ENCODE measurements at places on chromosomes 1 and 21.

- no peak overlapping the region for H3K27ac ChIP-seq
- peaks cover 16% of the 10 kb centered on the region for H3K27me3 ChIP-seq
- no peak for DNase-seq
These were observed 30.5 kb upstream of the PADI2 start for GRCh38 chr1:17149771-17150170.

- no peak for DNase-seq
- no peak overlapping the region for H3K27ac ChIP-seq
- peaks cover 16% of the 10 kb centered on the region for H3K4me1 ChIP-seq
These were observed 242.2 kb downstream of the PTPRC start for GRCh38 chr1:198880818-198881597.

DNA sequence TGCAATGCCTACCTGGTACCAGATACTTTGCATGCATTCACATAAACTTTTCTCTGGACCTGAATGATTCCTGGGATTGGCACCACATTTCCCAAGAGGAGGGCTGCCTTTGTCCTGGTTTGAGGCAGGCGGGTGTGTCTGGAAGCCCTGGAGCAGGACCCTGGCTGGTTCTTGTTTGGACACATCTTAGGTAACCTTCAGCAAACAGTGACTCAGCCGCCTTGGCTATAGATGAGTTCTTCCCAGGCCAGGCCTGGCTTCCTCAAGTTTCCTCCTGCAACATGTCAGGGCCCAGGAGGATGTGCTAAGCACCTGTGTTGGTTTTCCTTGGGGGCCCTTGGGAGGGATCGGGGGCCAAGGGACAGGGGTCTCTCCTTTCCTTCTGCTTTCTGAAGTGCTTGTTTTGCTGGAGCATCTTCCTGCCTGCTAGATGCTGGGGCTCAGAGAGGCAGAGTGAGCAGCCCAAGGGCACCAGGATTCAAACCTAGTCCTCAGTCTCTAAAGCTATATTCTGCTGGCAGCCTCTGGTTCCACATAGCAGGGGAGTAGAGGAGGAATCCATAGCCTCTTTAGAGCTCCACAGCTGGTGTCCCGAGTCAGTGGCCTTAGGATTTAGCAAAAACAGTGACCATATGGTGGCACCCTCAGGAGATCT lies 38.2 kb downstream of the PAX7 start:
- no peaks in the 10 kb centered on the region for H3K4me1 ChIP-seq
- no peaks in the 10 kb centered on the region for H3K36me3 ChIP-seq
- H3K27me3 ChIP-seq: peaks cover 6% of the 10 kb centered on the region
- no peak overlapping the region for H3K27ac ChIP-seq
- no peak overlapping the region for H3K4me3 ChIP-seq
- DNase-seq: no peak

DNA sequence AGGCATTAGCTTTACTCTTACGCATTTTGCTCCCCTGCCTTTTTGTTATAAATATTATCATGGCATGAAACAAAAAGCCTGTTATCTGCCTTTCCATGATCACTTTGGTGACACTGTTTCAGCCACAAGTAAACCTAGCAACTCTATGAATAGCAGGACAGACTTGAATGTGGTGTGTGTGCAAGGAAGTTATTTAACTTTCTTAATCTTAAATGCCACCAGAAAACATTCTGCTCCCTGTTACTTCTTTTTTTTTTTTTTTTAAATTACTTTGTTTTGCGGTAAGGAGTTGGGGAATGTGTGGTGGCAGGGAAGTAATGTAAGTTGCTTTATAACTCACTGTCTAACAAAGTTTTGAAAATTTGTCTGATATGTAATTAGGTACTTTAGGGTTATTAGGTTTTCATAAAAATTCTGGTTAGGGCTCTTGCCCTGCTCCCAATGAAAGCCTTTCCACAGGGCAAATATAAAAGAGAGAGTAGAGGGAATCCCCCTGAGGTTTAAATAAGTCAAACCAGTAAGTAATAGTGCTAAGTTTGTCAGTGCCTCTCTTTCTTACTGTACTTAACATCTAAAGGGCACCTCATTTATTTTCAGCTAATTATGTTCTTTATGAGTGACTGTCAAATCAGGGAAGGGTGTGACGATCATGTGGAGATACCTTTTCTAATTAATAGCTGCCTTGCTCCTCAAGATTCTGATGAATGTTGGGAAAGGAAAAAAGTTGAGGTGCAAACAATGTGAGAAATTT lies 39.5 kb downstream of the RASAL2 start:
- H3K27ac ChIP-seq: no peak overlapping the region
- H3K36me3 ChIP-seq: no peaks in the 10 kb centered on the region

- no peak overlapping the region for H3K4me3 ChIP-seq
- H3K36me3 ChIP-seq: no peaks in the 10 kb centered on the region
- no peak overlapping the region for H3K27ac ChIP-seq
- H3K27me3 ChIP-seq: no peaks in the 10 kb centered on the region
- no peaks in the 10 kb centered on the region for H3K4me1 ChIP-seq
These were observed 20.5 kb downstream of the PLA2G4A start for GRCh38 chr1:186849271-186849671.

- no peak overlapping the region for H3K4me3 ChIP-seq
- no peaks in the 10 kb centered on the region for H3K4me1 ChIP-seq
- peaks cover 5% of the 10 kb centered on the region for H3K27me3 ChIP-seq
- no peak for DNase-seq
These were observed 102.7 kb upstream of the C21orf91 start for GRCh38 chr21:17921579-17922530.

All from activated CD4-positive, alpha-beta memory T cell treated with anti-CD3 and anti-CD28 coated beads, Interleukin-2, amount 10 ng/mL, durations not matched to agents 7 days and 5 days (primary cell).